ENCODE measurements at places on chromosomes 7 and 10. TPM values are rescaled to one million over a fixed set of nuclear protein-coding genes. Genes with fewer than 3 reads are reported as not detected.

The ZNF727 gene
- 0.34 TPM for polyA plus RNA-seq

The ATRNL1 gene
- 38.8 TPM for polyA plus RNA-seq

The NPY4R2 gene
- 0.08 TPM for polyA plus RNA-seq

The PMS2 gene
- 23.6 TPM for polyA plus RNA-seq

The NACAD gene
- 10.0 TPM for polyA plus RNA-seq

The ADAM8 gene
- polyA plus RNA-seq: 5.0 TPM

The VDAC2 gene
- 274 TPM for polyA plus RNA-seq

The GFRA1 gene
- 104 TPM for polyA plus RNA-seq

The RNLS gene
- 17.6 TPM for polyA plus RNA-seq

The KCP gene
- 1.6 TPM for polyA plus RNA-seq

The TMEM213 gene
- polyA plus RNA-seq: 45.7 TPM

The C10orf67 gene
- polyA plus RNA-seq: 1.9 TPM

The PSMC2 gene
- polyA plus RNA-seq: 129 TPM
